MCF 10A (cell line): ENCODE measurements at places on chromosomes 12 and 14.

GRCh38 chr12:11832093-11832492 is 182.6 kb downstream of the ETV6 start:
- DNase-seq: no peak

DNA sequence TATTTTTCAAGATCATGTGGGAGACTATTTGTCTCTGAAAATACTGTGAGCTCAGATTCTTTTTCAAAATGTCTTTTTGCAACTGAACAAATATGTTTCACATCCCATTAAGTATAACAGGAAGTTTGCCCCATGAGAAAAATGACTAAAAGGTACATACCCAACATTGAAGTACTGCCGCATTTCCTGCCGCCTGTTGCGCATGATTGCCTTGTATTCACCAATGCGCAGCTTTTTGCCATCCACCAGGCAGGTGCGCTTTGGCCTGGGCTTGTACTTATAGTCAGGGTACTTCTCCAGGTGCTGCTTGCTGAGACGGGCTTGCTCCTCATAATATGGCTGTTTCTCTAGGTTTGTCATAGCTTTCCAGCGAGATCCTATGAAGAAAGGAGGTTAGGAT is 413.2 kb downstream of the SOX5 start:
- DNase-seq: no peak

DNA sequence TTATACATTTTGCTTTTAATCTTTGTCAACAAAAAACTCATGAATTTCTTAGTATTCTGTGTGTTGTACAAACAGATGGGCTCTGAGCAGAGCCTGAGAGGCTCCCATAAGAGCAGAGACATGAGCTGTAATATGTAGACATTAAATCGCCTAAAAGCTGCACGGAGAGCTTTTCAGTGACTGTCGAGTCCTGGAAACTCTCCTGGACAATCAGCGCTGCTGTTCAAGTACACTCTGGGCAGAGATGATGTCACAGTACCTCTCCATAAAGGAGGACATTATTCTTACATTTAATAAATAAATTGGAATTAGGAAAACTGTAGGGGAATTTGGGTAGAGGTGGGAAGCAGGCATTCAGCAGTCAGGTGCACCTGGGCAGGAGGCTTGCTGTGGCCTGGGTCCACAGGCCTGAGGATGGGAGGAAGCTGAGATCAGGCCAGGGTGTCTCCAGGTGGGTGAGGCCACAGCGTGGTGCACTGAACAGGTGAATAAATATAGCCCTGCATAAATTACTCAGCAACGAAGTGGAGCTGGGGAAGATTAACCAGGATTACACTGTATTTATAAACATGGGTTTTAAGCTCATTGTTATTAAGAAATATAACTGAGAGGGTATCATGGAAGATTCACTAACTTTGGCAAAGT is 13.3 kb upstream of the TCL1A start:
- no peak for DNase-seq

DNA sequence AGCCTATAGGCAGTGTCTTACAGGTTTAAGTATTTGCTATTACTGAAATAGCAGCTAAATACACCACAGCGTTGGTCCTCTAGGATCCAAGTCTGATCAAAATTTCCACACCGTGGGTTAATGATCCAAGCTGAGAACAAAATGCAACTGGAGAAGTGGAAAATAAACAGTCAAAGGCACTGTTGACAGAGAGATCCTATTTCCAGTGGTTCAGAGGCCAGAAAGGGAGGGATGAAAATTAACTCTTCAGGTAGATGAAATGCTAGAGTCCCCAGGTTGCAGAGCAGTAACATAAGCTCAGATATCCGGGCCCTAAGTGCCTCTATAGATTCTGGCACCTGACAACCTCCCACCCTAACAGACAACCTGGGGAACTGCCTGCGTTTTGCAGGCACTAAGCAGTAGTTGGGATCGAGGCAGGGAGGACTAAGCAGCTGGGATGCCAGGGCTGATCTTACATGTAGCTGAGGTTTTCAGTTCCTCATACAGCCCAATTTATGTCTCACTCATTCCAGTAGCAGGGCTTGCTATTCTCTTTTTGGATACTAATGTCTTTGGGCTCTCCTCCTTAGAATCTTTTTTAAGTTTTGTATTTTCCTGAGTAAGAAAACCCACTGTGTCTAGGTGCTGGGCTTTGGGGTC is 42.7 kb upstream of the CRACR2A start:
- DNase-seq: no peak

GRCh38 chr12:1747609-1748008 is 56.7 kb downstream of the ADIPOR2 start:
- DNase-seq: no peak

DNA sequence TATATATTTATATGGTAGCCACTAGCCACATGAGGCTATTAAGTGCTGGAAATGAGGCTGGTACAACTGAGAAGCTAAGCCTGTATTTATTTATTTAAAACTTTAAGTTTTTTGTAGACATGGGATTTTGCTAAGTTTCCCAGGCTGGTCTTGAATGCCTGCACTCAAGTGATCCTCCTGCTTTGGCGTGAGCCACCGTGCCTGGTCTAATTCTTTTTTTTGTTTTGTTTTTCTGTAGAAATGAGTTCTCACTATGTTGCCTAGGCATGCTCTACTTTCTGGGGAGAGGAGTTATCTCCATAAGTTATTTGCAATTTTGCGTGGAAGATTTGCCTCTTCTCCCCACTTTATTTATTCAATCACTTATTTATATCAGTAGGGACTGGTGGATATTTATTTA is 4.8 kb upstream of the SNRNP35 start:
- DNase-seq: no peak

GRCh38 chr12:101792046-101792931 is 38.5 kb downstream of the GNPTAB start:
- peak; percentile 4 for DNase-seq

- DNase-seq: peak; percentile 76
Observed at GRCh38 chr12:123141615-123142517, 9.0 kb downstream of the PITPNM2 start.

DNA sequence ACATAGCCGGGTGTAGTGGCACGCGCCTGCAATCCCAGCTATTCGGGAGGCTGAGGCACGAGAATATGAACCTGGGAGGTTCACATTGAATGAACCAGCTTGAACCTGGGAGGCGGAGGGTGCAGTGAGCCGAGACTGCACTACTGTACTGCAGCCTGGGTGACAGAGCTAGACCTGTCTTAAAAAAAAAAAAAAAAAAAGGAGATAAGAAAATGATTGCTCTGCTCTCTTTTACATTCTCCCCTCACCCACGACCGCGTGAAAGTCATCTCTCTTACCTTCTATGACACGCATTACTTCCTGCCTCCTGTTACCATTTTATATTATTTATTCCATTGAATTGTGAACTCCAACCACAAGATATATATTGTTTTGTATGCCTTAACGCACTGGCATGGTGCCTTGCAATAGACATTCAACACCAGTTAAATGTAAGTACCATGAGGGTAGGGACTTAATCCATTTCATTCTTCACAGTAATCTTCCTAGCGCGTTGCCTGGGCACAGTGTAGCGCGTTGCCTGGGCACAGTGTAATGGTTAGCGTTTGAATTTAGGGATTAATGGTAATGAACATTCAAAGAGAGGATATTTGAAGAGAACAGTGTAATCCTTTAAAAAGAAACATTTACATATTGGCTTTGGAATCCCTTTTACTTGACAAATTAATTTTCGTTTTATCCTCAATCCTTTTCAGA is 2.7 kb downstream of the RAP1B start:
- DNase-seq: no peak

GRCh38 chr12:67925077-67925476 is 64.2 kb upstream of the IFNG-AS1 start:
- no peak for DNase-seq

GRCh38 chr12:26122061-26122680 is 2.7 kb downstream of the BHLHE41 start:
- DNase-seq: peak; percentile 8

DNA sequence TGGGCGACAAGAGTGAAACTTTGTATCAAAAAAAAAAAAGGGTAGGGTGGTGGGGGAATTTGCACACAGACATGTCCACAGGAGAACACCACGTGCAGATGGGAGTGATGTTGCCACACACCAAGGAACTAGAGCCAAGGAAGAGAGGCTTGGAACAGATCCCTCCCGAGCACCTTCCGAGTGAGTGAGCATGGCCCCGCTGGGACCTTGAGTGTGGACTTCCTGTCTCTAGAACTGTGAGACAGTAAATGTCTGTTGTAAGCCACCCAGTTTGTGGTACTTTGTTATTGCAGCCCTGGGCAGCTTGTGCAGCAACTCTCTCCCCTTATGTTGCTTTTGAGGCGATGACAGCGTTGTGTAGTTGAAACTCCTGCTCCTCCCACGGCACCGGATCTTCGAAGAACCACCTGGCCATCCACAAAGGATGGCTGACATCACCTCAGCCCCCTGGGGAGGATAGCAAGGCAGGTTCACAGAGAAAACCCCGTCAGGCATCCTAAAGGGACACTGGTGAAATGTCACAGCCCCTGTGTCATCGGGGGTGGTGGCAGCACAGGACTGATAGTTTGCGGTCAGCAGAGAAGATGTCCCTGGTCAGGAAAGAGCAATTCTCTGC is 54.7 kb upstream of the PLEKHG3 start:
- peak; percentile 86 for DNase-seq

DNA sequence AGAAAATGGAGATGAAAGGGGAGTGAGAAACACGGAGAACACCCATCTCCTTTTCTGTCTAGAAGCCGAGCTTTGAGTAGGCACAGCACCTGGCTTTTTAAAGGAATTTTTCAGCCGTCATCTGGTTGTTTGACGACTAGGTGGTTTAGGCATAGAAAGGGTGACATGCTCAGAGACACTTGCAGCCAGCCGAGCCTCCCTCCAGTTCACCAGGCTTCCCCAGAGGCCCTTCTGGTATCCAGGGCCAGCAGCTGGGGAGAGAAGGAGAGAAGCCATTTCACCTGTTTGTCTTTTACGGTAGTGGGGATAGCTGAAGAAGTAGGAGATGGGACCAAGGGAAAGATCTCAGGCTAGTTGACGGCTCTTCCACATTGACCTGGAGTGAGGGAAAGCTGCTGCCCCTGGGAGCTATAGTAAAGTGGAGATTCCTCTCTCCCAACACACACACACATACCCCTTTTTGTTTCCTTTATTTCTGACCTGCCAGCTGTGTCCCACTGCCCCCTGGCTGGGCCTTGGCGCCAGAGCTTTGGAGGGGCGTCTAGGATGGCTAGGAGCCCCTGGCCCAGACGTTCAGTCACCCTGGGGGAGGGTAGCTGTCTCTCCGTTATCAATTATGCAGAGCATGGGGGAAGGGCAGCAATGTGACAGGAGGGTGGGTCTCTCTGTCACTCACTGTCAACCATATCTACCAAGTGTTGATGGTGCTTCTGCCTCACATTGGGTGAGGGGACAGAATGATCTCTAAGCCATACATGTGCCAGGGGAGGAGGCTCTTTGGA is 5.5 kb downstream of the MAP3K12 start:
- no peak for DNase-seq

GRCh38 chr12:111359231-111359913 is 9.5 kb downstream of the PHETA1 start:
- no peak for DNase-seq

- no peak for DNase-seq
Observed at GRCh38 chr14:87437158-87437557, 555.8 kb downstream of the GALC start.

- DNase-seq: no peak
Observed at GRCh38 chr14:58944343-58944967, 244.0 kb upstream of the DAAM1 start.

DNA sequence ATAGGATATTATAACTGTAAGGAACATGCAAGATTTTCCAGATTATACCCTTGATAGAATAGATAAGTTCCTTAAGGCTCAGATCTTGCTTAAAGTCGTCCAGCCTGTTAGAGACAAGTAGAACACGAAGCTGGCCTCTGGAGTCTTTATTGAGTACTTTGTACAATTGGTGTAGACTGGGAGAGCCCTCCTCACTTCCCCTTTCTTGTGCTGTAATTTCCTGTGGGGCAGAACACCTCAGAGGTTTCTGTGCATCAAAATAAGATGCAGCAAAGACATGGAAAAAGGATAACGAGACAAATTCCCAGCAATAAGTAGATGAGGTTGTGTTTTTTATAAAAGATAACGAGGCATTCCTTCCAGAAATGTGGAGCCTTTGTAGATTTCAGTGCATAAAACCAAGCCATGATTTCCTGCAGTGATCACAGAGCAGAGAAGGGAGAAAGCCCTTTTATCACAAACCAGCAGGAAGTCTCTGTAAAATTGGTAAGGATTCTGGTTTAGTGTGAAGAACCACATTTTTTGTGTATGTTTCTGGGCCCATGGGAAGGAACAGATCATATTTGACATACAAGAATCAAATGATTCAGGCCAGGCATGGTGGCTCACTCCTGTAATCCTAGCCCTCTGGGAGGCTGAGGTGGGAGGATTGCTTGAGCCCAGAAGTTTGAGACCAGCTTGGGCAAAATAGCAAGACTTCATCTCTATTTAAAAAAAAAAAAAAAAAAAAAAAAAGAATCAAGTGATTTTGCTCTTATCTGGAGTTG is 18.0 kb downstream of the GPRC5A start:
- no peak for DNase-seq

- no peak for DNase-seq
Observed at GRCh38 chr12:52005903-52006703, 643 bp upstream of the TAMALIN start.

DNA sequence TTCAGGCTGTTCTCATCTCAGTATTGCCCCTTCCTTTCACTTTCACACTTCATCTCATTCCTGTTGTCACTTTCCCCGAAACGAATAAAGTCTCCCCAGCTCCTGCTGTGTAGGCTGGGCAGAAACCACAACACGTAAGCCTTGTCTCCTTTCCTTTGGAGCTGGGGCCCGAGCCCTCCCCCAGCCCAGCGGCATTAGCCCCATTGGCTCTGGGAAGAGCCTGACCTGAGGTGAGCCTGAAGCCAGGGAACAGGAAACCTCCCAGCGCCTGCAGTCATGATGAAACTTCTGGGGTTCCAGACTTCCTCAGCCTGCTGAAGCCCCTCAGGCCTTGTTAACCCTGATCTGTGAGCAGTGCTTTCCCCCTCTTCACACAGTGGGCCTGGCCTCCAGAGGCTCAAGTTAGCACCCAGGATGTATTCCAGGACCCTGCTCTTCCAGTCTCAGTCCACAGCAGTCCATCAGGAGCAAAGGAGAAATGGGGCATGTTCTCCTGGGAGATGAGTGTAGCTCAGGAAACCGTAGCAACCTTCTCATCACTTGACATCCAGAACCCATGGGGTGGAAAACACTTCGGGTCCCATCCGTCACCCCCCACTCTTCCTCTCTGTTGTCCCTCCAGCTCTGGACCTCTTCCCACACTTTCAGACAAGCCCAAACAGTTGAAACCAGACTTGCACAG is 21.8 kb downstream of the VASH1 start:
- DNase-seq: no peak

- no peak for DNase-seq
Observed at GRCh38 chr14:24960816-24961215, 89.1 kb downstream of the STXBP6 start.

DNA sequence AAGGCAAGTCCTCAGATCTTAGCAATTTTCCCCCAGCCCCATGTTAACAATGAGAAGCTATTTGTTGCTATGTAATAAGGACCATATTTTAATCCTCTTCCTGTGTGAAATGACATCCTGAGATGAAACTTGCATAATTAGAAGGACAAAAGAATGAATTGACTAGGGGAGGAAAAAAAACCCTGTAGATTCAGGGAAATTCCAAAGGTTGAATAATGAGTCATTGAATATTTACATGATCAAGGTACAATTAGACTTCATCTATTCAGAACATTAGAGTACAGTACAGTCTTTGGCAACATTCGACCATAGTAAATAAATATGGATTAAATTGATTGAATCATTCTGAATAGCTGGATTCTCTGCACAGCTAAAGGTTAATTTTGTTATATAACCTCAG is 9.4 kb downstream of the MYBPC1 start:
- DNase-seq: peak; percentile 31
